ENCODE measurements at places on chromosomes 2 and 18. TPM values are rescaled to one million over a fixed set of nuclear protein-coding genes. Genes with fewer than 3 reads are reported as not detected.

Gene ARHGAP15
- 10.0 TPM for total RNA-seq

DNA sequence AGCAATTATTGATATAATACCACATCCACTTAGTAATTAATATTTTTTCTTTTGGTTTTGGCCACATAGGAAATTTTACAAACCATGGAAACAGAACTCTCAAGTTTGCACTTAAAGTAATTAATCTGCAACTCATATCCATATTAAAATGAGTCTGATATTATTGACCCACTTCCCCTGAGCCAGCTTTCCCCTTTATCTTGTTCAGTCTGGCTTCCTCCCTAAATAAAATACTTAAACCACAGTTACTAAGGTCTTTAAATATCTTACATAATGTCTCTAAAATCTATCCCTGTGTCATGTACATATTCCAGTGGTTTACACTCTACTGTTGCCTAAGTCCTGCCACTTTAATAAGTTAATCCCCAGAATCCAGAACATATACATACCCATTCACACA, 564.9 kb upstream of the FSHR start:
- no peak for DNase-seq

Gene SYT4
- total RNA-seq, result 0.40 TPM

DNA sequence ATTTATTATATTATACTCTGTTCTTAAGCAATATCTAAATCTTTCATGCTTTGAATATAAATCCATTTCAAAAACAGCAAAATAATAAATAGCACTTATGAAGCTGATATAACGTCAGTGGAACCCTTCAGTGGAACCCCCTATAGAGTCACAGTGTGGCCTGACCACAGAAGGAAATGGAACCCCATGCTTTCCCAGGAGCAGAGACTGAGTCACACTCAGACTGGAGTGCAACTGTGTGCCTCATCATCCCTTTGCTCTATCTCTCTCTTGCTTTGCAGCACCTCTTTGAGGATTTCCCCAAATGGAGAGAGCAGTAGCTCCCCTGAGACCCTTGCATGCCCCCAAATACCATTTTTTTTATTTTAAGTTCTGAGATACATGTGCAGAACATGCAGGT, 13.1 kb downstream of the NXPH2 start:
- no peak for DNase-seq

GRCh38 chr18:35915056-35915455, 57.4 kb upstream of the RMP24 start:
- DNase-seq, result no peak

Gene REG3G
- total RNA-seq, result 0.66 TPM

Gene SETBP1
- 36.2 TPM for total RNA-seq

DNA sequence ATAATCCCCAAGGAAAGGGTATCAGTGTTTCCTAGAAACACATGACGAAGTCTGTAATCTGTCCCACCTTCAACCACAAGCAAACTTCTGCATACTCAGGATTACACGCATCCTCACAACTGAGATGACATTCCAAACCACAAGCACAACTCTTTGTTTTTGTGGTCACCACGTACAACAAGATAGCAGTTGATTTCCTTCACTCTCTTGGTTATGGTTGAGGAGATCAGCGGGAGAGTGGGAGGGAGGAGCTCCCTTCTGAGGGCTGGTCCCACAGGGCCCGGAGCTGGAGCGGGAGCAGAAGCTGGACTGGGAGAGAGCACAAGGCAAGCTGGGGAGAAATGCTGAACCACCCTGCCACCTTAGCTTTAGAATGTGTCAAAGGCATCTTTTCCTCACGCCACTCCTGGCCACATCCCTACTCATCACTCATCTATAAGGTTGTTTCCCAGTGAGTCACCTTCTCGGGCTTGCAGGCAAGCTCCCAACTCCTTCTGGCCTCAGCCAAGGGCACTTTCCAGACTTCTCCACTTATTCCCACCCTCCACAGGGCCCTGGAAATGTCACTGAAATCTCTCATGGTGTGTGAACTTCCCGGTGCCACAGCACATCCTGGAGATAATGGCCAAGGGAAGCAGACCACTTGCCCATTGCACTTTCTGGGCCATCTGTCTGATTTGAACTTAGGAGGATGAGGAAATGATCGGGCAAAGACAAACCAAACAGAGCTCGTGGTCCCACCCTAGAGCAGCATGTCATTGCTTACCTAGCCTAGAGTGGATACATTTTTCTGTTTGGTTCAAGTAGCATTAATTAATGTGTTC, 98.9 kb upstream of the LGALSL start:
- no peak for DNase-seq
